ENCODE measurements at places on chromosomes 11 and 22.

GRCh38 chr22:21818487-21819182, 48.8 kb downstream of the MAPK1 start:
- peak; percentile 17 for DNase-seq

GRCh38 chr11:12186701-12187100, 76.3 kb downstream of the MICAL2 start:
- DNase-seq: no peak

- DNase-seq: no peak
Observed at GRCh38 chr11:18065572-18065971, 19.5 kb upstream of the TPH1 start.

- no peak for DNase-seq
Observed at GRCh38 chr22:22218302-22218701, 26.3 kb upstream of the VPREB1 start.

GRCh38 chr22:46081831-46082210, 68.5 kb upstream of the PPARA start:
- DNase-seq: no peak
